Cerebellum (tissue), 4 donors: ENCODE measurements at places on chromosomes 2 and 18. TPM values are rescaled to one million over a fixed set of nuclear protein-coding genes. Genes with fewer than 3 reads are reported as not detected.
A peak's percentile ranks its signal among the peaks of the same experiment; 100 is the strongest.

DNA sequence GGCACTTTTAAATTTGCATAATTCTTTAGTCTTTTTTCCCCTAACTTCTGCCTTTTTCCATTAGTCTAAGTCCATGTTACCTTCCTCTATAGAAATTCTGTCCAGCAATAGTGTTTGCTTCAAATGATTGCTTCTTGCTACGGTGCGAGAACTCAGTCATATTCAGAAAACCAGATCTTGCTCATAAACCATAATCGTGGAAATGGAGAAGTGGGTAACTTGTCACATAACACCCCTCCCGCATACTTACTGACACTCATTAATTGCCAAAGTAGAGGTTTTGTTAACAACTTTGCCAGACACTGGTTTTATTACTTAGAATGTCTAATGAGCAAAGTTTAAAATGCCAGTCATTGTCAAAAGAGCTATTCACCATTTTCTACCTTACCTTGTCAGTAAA is 94.3 kb upstream of the TWSG1 start:
- no peak for DNase-seq

GRCh38 chr2:129331638-129332037 is 647.8 kb upstream of the RAB6C start:
- DNase-seq, result no peak

- no peak for DNase-seq
Measured at GRCh38 chr18:68244786-68245185, 470.1 kb downstream of the TMX3 start.

- peak; percentile 42 for DNase-seq
Measured at GRCh38 chr2:217743966-217744761, 258.6 kb downstream of the TNS1 start.

DNA sequence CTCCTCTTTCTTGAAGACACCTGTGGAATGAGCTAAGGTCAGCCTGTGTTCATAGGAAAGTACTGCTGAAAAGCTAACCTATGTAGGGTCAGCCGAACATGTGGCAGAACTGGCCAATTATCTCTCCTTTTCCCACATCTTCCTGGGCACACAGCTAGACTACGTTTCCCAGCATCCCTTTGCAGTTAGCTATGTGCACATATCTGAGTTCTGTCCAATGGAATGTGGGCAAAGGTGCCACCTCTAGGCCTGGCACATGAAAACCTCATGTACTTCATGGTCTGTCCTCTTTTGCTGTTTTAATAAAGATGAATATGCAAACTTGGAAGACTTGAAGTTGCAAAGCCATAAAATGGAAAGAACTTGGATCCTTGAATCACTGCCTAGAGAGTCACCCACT is 352.6 kb downstream of the TNS1 start:
- DNase-seq, result no peak

DNA sequence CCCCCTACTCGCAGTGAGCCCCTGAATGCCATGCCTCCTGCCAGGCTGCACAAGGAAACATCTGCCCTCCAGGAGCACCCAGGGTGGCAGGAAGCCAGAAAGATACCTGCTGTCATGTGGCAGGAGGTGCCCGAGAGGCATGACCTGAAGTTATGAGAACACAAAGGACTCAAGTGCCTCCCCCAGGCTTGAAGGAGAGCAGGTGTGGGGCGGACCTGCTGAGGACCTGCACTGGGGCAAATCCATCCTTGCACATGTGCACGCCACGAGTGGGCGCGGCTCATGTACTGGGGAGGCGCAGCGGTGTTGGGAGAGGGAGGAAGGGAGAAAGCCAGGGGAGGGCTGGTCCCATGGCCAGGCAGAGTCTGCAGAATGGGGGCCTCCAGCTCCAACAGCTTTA is 26.9 kb downstream of the SDC1 start:
- DNase-seq, result no peak

- DNase-seq, result no peak
Measured at GRCh38 chr18:58303363-58303762, 259.3 kb downstream of the NEDD4L start.

GRCh38 chr18:778194-778927 is 33.7 kb downstream of the YES1 start:
- DNase-seq, result no peak

- no peak for DNase-seq
Measured at GRCh38 chr2:176003958-176004357, 1.9 kb upstream of the LNPK start.

- no peak for DNase-seq
Measured at GRCh38 chr2:142681952-142682351, 195.5 kb upstream of the KYNU start.

GRCh38 chr2:27006602-27007415 is 26.0 kb upstream of the TMEM214 start:
- no peak for DNase-seq

- no peak for DNase-seq
Measured at GRCh38 chr18:5601188-5601624, 57.4 kb upstream of the EPB41L3 start.

GRCh38 chr2:232085826-232086425 is 124.4 kb downstream of the DIS3L2 start:
- DNase-seq, result no peak

DNA sequence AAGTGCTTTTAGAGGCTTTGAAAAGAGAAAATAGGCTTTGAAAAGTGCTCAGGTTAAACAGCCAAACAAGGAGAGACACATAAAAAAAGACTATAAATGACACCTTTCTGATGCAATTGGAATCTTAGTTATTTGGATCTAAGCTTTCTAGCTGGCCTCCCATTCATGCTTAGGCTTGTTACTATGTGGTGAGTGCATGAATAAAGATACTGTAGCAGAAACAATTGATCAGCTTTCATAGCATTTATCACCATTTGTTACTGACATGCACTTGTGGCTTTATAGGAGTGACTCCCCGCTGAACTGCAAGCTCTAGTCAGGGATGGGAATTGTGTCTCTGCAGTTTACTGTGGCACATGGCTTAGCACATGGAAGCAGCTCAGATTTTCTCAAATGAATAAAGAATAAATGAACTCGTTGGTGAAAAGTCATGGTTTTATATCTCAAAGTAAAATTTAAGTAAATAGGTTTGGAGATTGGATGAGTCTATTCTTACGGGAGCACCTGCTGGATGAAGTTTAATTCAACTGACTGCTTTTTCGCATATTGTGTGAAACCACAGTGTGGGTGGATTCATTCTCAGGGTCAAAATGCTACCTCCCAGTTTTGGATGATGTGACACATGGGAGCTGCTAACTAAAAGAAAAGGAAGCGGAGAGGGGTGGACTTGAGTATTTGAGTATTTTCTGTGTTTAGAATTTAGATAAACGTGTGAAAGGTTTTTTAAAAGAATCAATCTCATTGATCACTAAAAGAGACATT is 91.1 kb upstream of the NOL4 start:
- DNase-seq, result no peak

GRCh38 chr2:149090706-149091105 is 52.2 kb downstream of the LYPD6B start:
- DNase-seq, result no peak

DNA sequence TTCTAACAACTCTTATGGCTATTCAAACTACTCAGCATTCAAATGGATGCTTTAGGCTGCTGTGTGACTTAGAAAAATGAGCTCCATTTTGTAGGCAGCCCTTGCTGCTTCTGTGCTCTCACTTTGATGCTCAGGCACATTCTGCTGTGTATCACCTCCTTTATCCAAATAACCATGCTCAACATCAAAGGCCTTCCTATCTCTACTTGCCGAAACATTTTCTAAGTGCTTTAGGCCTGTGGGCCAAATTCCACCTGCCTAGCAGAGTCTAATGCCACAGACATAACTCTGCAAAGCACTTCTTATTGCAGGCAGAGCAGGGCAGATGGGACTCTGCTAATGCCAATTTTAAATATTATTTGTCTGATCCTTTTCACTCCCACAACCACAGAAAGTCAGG is 397.4 kb downstream of the RND3 start:
- no peak for DNase-seq

DNA sequence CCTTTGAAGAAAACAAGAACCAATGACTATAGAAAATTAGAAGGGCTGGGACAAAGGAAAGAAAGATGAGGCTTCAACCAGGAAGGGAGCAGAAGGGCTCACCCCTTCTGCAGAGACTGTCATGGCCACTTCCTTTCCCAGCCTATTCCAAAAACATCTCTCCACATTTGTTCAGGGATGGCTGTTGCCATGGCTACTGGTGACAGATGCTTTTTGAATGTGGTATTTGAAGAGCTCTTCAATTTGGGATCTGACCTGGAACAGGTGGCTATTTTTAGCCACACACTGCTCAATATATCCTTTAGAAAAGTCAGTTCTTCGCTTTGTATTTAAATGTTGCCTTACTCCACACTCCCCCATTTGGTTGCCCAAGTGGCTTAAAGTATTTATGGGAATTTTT is 64.1 kb upstream of the LCLAT1 start:
- peak; percentile 11 for DNase-seq

DNA sequence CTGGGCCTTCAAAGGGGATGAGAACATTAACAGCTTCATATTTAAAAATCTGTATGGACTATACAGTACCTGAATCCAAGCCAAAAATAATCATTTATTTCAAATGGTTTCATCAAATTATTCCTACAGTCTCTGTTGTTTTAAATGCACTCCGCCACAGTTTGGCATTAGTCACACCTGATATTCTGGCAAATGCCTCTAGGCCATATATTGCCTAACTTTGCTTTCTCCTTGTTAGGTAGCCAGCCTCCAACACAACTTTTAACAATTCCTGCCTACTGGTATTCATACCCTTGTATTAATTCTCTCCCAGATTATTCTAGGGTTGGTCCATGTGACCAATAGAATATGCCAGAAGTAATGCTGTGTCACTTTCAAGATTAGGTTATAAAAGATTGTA is 146.6 kb upstream of the FANCL start:
- DNase-seq, result no peak

DNA sequence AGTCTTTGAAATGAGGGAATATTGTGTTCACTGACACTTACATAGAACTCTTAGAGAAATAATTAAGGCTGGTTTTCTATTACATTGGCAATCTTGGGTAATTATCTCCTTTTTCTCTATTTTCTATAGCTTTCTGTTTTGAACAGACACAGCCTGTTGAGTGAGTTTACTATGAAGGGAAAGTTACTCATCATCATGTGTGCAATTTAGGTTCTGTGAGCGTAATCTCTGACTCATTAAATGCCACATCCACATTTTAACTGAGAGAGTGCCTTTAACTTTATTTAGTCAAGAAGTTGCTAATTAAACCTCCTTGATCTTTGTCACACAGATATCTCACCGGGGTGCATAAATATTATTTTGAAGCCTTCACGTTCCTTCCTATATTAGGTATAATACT is 174.0 kb upstream of the SLC8A1 start:
- DNase-seq, result no peak

- no peak for DNase-seq
Measured at GRCh38 chr2:152359573-152360363, 24.8 kb downstream of the FMNL2 start.

DNA sequence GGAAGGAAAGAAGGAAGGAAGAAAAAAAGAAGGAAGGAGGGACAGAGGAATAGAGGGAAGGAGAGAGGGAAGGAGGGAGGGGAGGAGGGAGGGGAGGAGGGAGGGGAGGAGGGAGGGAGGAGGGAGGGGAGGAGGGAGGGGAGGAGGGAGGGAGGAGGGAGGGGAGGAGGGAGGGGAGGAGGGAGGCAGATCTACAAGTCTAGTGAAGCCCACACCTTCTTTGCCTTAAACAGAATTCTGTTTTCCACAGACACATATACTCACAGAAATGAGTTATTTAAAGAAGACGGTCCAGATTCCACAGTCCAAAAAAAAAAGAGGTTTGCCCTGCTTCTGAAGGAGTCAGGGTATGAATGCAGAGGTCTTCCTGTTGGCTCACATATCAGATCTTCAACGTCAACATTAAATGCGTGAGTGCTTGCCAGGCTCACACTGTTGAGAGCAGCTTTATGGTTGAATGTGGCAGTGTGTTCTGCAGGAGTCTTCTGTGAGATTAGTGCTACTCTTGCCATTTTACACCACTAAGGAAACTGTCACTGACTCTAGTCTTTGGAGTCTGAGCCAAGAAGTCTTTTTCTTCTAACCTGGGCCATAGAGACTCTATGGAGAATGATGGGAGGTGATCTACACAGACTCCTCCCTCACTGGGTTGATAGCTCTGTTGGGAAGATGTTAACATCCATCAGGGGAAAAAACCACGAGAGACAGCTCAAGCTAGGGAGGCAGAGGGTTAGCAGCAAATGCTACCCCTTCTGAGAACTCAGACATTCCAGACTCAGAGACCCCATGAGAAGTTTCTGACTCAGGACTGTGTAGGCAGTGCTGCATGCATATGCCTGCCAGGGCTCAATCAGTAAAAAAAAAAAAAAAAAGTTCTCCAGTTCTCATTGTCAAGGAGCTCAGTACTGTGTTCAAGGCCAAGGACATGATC is 23.3 kb downstream of the PAX8 start:
- no peak for DNase-seq

- no peak for DNase-seq
Measured at GRCh38 chr2:201233192-201233811, 27.0 kb upstream of the CASP8 start.

GRCh38 chr2:55985406-55985805 is 61.8 kb upstream of the EFEMP1 start:
- DNase-seq, result no peak

- DNase-seq, result no peak
Measured at GRCh38 chr2:241895712-241896641, 26.4 kb downstream of the RTP5 start.

- no peak for DNase-seq
Measured at GRCh38 chr18:75530566-75531211, 103.2 kb upstream of the SMIM21 start.

GRCh38 chr2:26298638-26299393 is 47.1 kb upstream of the SELENOI start:
- no peak for DNase-seq

- no peak for DNase-seq
Measured at GRCh38 chr2:109324861-109325260, 195.9 kb downstream of the SH3RF3 start.

DNA sequence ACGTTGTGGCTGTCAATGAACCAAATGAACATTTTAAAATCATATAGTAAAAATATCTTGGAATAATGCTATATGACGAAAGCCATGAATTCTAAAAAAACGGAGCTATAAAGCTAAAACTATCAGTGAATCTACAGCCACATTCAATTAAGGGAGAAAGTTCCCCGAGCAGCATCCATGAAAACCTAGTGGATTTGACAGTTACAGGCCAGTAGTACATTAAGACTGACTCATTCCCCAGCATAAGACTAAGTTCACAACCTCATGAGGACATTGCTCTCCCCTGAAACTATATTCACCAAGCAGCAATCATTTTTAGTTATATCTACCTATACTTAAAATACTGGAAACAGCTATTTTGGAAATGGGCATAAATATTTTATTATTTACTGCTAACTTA is 36.6 kb downstream of the KIDINS220 start:
- DNase-seq, result no peak

TCF23 gene
- not detected for total RNA-seq

AFF3 gene
- total RNA-seq, result 69.8 TPM

FAM98A gene
- 22.6 TPM for total RNA-seq

GAL3ST2 gene
- 0.45 TPM for total RNA-seq

ABCB6 gene
- 35.4 TPM for total RNA-seq

EFR3B gene
- total RNA-seq, result 31.9 TPM

GDF7 gene
- total RNA-seq, result 0.45 TPM

C2orf80 gene
- 12.2 TPM for total RNA-seq

BARD1 gene
- 37.7 TPM for total RNA-seq

COLEC12 gene
- total RNA-seq, result 25.3 TPM

OTX1 gene
- not detected for total RNA-seq

HAAO gene
- 2.7 TPM for total RNA-seq

SRD5A2 gene
- 0.18 TPM for total RNA-seq

TTN gene
- 4.3 TPM for total RNA-seq

OXER1 gene
- total RNA-seq, result 0.18 TPM
